Suprapubic skin (tissue), 4 donors: ENCODE measurements at places on chromosomes 11 and 22.

DNA sequence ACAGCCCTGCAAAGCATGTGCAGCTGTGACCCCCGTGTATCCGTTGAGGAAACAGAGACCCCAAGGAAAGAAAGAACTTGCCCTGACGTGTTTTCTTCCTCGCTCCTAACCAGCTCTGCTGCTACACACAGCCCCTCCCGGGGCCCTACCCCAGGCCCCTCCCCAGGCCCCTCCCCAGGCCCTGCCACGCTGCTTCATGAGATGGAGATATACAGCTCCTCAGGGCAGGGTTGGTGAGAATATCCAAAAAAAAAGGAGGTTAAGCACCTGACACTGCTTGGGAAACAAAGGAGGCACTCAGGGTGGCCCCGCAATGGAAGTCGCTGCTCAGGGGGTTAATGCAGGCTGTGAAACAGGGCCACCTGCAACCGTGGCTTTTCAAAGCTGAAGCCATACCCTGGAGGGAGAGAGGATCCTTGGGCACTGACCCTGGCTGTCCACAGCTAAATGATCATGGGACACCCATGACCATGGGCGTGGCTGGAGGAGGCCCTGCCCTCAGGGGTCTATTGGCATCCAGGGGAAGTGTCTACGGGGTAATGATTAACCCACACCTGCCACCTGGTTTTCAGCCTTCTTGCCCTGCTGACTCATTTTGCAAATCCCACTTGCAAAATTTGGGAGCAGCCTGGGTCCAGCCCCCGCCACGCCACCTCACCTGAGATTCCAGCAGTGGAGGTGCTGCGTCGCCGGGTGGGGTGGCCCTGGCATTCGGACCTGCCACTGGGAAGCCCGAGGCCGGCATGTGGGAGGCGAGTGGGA lies 112.1 kb upstream of the ANO1 start:
- no peak for DNase-seq

GRCh38 chr11:35009944-35010342 lies 93.5 kb downstream of the PDHX start:
- DNase-seq, result no peak

GRCh38 chr22:28442264-28442710 lies 237.4 kb downstream of the TTC28 start:
- peak; percentile 70 for DNase-seq

GRCh38 chr11:18397921-18398320 lies 3.6 kb downstream of the LDHA start:
- no peak for DNase-seq

- no peak for DNase-seq
Observed at GRCh38 chr22:35643991-35644390, 4.3 kb upstream of the APOL6 start.

GRCh38 chr22:25395468-25395867 lies 169.0 kb upstream of the GRK3 start:
- no peak for DNase-seq
